ENCODE measurements at places on chromosomes 1 and 21.

GRCh38 chr1:9761855-9762254, 61.9 kb downstream of the CLSTN1 start:
- no peak for DNase-seq

DNA sequence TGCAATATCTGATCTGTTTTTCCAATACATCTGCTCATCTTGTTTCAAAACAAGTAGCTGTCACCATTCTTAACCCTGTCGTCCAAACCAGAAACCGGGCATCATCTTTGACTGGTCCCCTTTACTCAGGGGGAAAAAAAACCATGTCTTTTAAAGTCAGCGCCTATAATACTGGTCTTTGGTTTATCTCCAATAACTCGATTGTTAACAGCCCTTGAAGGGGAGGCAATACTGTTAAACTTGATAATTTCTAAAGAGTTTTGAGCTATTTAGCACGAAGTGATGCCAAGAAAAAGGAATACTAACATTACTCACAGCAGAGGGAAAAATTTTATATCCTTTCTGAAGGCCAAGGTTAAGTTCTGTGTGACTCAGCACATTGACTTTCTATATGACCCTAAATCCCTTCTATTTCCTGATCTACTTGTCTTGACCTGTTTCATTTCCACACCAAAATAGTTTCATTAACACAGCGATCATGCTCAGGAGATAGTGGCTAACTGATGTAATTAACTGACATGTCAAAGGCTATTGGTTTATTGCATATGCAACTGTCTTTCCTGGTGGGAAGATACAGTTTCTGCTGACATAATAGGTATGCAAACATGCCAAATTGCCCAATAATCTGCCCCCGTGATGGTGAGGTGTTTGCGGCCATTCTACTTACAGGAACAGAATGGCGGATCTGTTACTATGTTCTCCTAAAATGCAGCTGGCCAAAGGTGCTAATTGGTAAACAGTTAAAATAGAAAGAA, 59.1 kb downstream of the NFIA start:
- DNase-seq, result no peak

GRCh38 chr1:24415910-24416665, 486 bp downstream of the NIPAL3 start:
- no peak for DNase-seq

DNA sequence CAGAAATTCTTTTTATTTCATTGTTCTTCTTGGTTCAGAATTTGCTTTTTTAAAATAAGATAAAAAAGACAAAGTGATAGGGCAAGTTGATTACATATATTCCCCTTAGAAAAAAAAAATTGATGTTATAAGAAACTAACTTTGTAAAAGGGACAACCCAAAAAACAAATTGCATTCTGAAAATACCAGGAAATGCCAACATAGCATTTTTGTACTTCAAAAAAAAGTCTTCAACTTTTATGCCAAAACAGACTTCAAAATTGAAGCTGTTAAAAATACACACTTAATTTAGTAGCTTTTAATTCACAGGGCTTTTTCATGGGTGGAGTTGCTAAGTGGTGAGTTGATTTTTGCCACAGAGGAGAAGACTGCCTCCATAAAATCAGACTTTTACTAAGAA, 70.9 kb downstream of the ODF2L start:
- no peak for DNase-seq

DNA sequence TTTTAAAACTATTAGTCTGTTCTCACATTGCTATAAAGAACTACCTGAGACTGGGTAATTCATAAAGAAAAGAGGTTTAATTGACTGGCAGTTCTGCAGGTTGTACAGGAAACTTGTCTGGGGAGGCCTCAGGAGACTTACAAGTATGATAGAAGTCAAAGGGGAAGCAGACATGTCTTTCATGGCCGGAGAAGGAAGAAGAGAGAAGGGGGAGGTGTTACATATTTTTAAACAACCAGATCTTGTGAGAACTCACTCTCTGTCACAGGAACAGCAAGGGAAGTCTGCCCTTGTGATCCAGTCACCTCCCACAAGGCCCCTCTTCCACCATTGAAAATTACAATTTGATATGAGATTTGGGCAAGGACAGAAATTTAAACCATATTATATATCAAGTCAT, 55.9 kb downstream of the CLIC4 start:
- peak; percentile 61 for DNase-seq

DNA sequence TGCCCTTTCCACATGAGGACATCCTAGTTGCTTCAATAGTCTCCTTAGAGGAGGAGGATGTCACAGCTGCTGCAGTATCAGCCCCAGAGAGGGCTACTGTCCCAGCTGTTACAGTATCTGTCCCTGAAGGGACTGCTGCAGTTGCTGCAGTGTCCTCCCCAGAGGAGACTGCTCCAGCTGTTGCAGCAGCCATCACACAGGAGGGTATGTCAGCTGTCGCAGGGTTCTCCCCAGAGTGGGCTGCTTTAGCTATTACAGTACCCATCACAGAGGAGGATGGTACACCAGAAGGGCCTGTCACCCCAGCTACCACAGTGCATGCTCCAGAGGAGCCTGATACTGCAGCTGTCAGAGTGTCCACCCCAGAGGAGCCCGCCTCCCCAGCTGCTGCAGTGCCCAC, 78.5 kb upstream of the BMP8A start:
- no peak for DNase-seq

DNA sequence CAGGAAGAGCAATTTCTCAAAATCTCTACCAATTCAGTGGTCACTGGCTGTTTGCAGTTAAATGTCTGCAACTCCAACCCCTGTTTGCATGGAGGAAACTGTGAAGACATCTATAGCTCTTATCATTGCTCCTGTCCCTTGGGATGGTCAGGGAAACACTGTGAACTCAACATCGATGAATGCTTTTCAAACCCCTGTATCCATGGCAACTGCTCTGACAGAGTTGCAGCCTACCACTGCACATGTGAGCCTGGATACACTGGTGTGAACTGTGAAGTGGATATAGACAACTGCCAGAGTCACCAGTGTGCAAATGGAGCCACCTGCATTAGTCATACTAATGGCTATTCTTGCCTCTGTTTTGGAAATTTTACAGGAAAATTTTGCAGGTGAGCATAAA, 167.2 kb downstream of the CRB1 start:
- DNase-seq, result no peak

GRCh38 chr1:44032170-44032790, 1.0 kb upstream of the SLC6A9 start:
- no peak for DNase-seq

- no peak for DNase-seq
Measured at GRCh38 chr1:80244372-80244771, 1237.8 kb upstream of the ADGRL4 start.

DNA sequence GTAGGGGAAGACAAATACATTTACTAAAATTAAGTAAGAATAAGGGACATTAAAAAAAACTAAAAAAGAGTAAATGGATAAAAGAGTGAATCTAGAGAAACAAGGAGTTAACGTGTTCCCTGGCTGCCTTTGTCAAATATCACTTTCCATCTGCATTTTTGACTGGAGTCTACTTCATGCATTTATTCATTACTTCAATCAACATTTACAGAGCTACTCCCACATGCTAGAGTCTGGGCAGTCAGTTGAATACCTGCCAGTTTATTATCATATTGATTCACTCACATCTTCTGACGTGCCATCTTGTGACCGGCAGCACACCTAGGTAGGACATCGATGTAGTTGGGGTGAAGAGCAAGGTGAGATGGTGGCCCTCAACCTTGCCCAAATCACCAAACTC, 35.6 kb upstream of the KCNA3 start:
- no peak for DNase-seq

DNA sequence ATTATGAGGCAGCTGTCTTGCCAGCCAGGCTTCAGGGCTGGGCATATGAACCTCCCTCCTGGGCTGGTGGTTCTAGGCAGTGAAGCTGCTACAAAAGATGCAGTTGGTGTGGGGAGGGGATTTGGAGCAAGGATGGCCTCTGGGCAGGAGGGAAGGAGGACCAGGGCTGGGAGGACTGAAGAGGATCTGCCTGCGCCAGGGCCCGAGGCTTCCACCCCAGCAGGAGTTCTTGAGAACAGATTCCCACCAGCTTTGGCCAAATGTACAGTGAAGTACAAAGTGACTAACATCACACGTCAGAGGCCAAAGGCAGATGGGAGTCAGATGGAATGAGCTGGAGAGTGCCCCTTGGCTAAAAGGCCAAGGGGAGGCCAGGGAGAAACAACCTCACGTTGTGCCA, 62.4 kb downstream of the DDX20 start:
- DNase-seq, result no peak

DNA sequence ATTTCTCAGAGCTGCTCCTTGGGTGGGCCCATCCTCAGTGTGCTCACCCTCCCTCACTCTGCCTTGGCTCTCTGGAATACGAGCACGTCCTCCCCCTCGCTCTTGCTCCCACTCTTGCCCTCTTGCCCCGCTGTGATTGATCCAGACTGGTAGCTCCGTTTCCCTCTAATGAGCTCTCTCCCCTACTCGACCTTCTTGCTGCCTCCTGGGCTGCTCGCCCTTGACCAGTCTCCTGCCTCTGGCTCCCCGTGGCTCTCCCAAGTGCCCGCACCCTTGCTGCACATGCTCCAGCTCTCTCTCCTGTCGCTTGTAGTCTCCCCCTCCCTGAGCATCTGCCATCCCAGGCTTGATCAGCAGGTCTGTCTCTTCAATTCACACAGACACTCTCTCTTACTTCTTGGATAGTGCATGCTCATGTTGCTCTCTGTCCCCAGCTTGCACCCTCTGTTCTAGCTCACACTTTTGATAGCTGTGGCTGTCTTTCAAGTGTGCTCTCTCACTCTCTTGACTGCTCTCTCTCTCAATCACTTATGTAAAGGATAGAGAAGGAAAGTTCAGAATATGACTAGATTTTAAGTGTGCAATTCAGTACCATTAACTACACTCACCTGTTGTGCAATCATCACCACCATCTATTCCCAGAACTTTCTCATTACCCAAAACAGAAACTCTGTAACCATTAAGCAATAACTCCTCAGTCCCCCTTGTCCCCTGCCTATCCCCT, 51.1 kb downstream of the PHC2 start:
- DNase-seq, result peak; percentile 12

DNA sequence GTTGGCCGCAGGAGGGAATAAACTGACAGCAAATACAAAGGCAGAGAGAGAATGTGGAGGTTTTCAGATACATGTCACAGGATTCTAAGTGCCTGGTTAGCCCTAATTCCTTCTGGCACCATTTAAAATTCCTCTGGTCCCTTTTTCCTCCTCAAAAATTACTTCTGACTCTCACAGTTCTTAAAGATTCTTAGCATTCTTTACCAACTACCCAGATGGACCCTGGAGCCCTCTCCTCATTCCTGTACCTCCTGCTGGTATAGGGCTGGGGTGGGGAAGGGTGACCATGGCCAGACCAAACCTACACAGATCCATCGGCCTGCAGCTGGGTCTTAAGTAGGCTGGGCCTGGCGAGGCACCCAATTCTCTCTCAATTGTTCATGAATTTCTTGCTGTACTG, 7.2 kb downstream of the MKNK1 start:
- no peak for DNase-seq

GRCh38 chr1:48225579-48225978, 3.1 kb downstream of the SLC5A9 start:
- DNase-seq, result no peak

Measured in inflammatory macrophage treated with lipopolysaccharide for 1 hour (primary cell).